ENCODE measurements at places on chromosomes 13 and 19.

GRCh38 chr13:20258208-20258962 is 26.3 kb upstream of the GJB6 start:
- no peak for DNase-seq

GRCh38 chr13:40776681-40777165 is 5.7 kb upstream of the MRPS31 start:
- no peak for DNase-seq

GRCh38 chr19:32603961-32604360 is 23.0 kb downstream of the PDCD5 start:
- DNase-seq = no peak

- DNase-seq = no peak
These were observed 218.7 kb upstream of the GPC6 start for GRCh38 chr13:93007928-93008327.

GRCh38 chr13:30112602-30113435 is 194.5 kb downstream of the KATNAL1 start:
- DNase-seq = peak; percentile 84

DNA sequence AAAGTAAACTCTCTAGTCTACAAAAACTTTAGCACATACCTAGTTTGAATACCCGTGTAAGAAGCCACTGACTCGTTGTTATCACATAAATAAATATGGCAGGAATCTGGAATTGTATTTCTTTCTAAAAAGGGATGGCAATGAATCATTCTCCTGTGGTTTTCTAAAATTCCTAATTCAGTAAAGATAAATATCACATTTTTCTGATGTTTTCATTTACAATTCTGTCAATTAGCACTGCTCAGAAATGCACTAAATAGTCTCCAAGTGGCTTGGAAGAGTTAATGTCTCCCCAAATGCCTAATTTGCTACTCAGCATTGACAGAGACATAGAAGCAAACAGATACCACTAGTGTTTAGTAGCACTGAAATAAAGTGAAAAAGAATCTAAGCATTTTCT is 547.7 kb upstream of the SLITRK1 start:
- DNase-seq = no peak

DNA sequence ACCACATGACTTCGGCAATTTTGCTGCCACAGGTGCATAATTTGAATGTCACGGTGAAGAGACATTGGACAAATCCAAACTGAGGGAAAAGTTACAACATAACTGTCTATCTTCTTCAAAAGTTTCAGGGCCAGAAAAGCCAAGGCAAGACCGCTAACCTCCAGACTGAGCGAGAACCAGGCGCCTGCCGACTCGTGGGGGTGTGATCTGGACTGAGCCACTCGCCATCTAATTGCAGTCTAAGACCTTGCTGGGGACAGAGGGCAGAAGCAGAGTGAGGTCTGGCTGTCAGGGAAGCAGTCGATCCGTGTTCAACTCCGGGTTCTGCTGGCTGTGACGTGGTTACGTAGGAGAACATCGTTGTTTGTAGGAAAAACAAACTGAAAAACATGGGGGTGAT is 88.6 kb downstream of the SPACA7 start:
- DNase-seq = no peak

DNA sequence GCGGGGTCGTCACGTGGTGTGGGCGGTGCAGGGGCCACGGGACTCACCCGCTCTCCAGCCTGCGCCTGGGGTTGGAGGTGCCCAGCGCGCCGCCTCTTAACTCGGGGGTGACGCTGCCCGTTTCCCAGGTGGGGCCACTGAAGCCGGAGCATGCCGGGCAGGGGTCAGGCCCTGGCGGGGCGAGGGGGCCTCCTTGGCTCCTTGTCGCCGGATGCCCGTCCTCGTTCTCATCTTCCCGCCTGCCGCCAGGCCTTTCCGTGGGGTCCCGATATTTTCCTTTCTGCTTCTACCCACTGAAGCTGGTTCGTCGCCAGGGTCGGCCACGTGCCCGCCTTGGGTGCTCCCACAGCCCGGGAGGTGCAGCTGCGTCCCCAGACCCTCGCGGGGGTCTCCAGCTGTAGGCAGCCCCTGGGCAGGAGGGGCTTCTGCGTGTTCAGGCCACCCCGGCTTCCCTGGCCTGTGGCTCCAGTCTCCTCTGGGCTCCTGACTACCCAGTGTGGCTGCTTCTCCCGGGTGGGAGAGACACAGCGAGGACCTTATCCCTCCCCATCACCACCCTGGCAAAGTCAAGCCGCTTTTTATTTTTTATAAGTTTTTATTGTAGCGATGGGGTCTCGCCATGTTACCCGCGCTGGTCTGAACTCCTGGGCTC is 772 bp downstream of the FAM174C start:
- no peak for DNase-seq

- DNase-seq = no peak
These were observed 50.7 kb downstream of the B3GLCT start for GRCh38 chr13:31250435-31250834.

DNA sequence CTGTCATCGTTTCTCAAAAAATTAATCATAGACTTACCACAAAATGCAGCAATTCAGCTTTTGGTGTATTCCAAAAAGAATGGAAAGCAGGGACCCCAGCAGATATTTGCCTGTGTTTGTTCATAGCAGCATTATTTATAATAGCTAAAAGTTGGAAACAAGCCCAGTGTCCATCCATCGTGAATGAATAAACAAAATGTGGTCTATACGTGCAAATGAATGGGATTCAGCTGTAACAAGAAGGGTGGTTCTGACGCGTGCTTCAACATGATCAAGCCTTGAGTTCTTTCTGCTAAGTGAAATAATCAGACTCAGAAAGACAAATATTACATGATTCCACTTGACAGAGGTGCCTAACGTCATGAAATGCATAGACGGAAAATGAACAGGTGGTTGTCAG is 36.4 kb downstream of the PSG11 start:
- no peak for DNase-seq
